ENCODE measurements at places on chromosomes 13 and 19. TPM values are rescaled to one million over a fixed set of nuclear protein-coding genes. Genes with fewer than 3 reads are reported as not detected.

KL gene
- total RNA-seq = 2.4 TPM

DNA sequence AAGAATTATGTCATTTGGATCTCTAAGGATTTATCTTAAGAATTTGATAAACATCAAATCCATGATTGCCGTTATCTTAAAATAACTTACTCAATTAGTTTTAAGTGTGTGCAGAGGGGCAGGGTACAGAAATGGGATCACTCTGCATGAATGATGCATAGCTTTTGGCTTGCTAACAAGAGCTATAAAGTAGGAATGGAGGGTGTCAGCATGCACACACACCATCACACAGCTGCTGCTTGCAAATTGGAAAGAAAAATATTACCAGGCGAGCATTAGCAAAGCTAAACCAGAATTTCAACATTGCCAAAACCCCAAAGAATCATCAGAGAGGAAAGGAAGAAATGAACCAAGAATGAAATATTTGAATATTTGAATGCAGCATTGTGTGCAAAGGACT is 580.6 kb downstream of the LMO7 start:
- no peak for DNase-seq

DNA sequence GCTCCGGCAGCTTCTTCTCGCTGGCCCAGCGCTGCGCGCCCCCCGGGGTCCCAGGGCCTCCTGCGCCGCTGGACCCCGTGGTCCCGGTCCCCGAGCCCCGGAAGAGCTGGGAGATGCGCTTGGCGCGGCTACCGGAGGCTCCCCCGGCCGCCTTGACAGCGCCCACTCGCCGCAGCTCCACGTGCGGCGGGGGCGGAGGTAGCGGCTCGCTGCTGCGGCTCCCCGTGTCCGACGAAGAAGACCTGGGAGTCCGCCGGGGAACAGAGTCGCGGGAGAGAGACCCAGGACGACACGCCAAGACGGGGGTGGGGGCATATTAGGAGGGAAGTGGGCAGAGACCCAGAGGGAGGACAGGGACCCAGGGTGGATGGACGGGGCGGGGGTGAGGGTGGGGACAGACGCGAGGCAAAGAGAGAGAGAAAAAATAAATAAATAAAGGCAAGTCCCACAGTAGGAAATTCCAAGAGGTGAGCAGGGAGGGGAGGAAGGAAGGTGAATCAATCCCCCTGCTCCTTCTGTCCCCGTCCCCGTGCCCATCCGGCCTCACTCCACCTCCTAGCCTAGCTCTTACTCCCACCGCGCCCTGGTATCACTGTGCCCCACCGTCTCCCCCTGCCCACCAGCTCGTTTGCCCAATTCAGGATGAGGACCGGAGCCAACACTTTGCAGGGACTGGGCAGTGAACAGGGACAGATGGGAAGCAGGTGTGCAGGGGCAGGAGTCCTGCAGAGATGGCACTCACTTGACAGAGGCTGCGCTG is 826 bp downstream of the RASIP1 start:
- DNase-seq = no peak

DNA sequence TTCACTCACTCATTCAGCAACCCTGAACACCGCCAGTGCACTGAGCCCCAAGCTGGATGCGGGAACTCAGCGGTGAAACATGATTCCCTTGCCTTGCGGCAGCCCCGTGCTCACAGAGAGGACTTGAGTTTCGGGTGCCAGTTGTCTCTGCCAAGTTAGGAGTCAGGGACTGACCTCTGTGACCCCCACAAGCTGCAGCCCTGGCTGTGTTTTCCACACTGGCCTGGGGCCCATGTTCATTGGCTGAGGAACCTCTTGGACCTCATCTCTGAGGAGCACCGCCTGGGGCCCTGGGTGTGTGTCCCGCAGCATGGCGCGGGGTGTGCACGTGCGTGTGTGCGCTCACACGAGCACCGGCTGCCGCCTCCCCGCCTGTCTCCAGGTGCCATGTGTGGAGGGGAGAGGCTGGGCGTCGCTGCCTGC is 31.0 kb downstream of the CAPN12 start:
- DNase-seq = no peak

GRCh38 chr13:67318398-67318797 is 88.3 kb upstream of the PCDH9 start:
- DNase-seq = no peak

GRCh38 chr19:57436417-57436816 is 1.3 kb downstream of the ZNF749 start:
- no peak for DNase-seq

DNA sequence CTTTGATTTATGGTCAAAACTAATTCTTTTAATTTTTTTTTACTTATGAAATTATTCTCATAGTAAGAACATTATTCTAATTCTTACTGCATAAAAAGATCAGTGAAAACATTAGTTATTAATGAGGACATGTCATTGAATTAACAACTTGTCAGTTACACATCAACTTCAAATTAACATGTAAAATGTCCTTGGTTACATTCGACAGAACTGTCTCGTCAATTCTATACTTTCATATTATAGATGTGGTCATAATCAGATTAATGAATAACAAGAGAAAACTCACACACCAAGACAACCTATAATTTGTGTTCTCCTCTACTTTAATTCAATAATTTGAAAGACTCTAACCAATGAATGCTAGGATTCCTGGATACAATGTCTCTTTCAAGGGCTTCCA is 66.7 kb downstream of the KATNAL1 start:
- no peak for DNase-seq

All from kidney epithelial cell (primary cell).